ENCODE measurements at places on chromosomes 2 and 18.
A peak's percentile ranks its signal among the peaks of the same experiment; 100 is the strongest.

DNA sequence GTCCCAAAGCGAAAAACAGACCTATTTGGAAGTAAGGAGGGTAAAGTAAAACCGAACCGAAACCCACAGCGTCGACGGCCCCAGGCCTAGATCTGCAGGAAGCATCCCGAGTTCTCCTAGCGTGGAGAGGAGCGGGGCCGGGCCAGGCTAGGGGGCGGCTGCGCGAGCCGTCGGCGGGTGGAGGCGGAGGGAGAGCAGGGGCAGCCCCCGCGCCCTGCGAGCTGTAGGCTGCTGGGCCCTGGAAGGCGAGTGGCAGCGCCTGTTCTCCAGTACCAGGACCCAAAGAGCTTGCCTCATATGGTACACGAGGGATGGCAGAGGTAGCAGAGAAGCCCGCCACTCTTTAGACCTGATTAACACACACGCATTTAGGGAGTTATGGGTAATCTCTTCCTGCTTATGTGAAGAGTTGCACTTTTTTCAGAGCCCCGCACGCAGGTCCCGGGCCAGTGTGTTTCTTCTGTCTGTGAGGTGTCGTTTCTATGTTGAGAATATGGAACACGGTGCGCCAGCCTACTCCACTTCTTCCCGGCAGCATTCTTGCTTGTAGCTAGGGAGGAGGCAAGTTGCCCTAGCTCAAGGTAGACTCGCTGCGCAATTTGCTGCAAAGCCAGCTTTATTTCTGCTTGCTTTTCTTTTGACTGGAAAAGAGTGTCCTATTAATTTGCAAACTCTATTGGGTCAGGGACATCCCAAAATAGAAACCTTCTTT, 71.1 kb downstream of the ARHGEF33 start:
- DNase-seq = no peak

GRCh38 chr2:164920430-164920829, 34.9 kb downstream of the SLC38A11 start:
- no peak for DNase-seq

GRCh38 chr2:3837086-3837485, 133.7 kb downstream of the DCDC2C start:
- no peak for DNase-seq

- DNase-seq = no peak
Measured at GRCh38 chr2:165147186-165148045, 56.4 kb downstream of the SCN3A start.

DNA sequence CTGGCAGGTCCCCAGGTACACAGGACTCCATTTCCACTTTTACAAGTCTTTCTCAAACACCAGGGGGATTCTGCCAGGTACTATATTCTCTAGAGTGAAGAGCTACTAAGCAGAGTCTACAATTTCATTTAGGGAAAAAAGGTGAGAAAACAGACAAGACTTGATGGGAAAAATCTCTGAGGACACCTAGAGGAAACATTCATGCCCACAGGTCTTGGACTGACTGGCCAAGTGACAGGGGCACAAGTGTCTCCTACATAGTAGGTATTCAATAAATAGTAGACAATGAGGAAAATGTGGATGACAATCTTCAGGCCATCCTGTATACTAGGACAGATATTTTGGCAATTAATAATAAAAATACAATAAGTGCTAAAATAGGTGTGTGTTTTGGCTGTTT, 228.6 kb downstream of the CLIP4 start:
- DNase-seq = no peak

- DNase-seq = no peak
Measured at GRCh38 chr18:44758861-44759631, 78.4 kb downstream of the SETBP1 start.

GRCh38 chr18:56451188-56451587, 187.2 kb downstream of the TXNL1 start:
- DNase-seq = no peak

DNA sequence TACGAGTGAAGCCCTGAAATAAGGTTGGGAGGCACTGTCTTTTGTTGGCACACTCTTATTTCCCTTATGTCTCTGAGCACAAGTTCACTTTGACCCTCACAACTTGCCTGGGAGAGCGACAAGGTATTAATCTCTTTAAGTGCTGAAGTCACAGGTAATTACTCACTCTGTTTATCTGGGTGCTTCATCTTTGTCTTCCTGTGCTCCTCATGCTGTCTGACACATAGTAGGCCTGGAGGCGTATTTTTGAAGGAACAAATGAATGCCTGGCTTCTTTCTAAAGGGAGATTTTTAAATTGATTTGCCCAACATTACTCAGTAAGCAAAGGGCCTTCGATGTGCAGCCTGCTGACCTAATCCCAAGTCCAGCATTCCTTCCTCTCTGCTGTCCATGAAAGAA, 507.1 kb upstream of the TNP1 start:
- no peak for DNase-seq

- no peak for DNase-seq
Measured at GRCh38 chr2:55087936-55088335, 37.7 kb upstream of the RTN4 start.

DNA sequence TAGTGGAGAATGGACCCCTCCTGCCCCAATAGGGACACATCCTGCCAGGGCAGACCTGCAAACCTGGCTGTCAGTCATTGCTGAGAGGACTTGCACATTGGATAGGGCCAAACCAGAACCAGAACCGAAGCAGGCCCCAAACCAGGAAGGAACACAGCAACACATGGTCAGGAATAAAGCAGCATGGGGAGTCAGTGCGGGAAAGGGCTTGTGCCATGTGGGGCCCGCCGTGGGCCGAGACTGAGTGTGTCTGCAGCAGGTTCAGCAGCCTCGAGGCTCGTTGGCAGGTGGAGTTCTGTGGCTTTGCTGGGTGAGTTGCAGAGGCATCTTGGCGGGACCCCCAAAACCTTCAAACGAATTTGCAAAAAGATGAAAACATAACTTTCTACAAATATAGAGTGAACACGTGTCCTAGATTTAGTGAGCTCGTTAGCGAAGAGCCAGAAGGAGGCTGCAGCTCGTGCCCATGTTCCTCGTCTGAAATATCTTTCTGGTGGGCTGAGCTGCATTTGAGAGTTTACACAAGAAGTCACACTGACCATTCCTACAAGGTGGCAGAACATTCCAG, 44.9 kb upstream of the LDLRAD4 start:
- DNase-seq = no peak

DNA sequence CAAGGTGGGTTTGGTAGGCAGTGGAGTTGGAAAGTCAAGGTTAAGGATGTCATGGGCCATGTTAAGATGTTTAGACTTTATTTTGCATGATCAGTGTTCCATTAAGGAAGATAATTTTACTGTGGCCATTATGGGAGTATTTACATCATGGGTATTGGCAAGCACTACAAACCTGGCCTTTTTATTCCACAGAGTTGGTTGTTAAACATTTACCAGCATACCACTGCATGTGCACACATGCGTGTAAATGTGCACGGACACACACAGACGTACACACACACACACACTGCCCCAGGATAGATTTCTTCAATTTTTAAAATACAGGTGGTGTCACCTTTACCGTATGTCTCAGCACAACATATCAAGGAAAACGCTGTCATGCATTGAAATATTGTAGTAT, 51.4 kb upstream of the ITGA6 start:
- DNase-seq = no peak

DNA sequence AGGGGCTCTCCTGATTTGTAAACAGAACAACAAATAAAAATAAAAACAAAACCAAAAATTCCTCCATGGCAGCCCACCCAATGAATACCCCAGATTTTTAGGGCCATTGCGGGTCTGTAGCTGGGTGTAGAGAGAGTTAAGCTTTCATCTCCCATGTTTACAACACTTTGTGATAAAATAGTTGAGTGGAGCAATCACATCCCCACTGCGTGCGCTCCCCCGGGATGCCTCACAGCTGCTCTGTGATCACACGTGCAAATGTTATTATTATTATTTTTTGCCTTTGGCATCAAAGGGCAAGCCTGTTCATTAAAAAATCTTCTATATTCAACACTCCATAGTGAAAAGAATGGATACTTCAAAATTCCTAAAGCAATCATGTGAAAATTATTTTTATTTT, 118.0 kb downstream of the MBP start:
- no peak for DNase-seq

GRCh38 chr2:143124445-143124844, 4.8 kb upstream of the ARHGAP15 start:
- no peak for DNase-seq

DNA sequence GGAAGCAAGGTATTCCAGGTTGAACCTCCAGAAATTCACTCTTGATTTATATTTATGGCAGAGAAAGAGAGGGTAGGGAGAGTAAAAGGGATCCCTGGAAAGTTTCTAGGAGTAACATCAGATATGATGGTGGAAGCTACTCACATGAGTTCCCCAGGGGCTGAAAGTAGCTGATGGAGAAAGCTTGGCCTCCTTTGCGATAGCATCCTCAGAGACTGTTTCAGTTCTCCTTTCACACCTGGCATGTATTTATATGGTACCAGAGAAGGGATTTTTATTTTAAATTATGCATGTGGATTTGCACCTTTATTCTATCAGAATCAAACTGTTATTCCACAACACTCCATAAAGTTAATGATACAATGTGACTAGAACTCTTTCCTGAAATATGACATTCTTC, 126.3 kb upstream of the OSR1 start:
- no peak for DNase-seq

DNA sequence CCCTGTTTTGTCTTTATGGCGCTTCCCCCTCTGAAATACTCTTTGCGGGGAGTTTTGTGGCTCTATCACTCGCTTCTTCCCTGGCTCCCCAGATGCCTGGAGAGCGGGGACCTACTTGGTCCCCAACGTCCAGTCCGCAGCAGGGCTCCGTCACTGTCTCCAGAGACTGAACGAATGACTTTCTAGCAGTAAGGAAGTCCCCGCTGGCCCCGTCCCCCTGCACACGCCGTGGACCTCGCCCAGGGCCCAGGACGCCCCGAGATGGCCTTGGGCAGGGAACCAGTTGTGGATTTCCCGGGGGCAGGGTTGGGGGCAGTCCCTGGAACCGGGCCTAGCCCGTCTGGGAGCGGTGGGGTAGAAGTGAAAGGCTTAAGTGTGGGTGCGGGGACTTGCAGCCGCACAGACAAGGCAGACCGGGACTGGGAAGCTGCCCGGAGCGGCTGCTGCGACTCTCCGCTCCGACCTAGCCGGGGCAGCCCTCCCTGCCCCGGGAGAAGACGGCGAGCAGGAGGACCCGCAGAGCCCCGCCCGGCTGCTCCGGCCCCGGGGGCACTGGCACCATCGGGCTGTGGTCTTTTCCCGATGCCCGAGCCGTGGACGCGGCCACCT, 821 bp upstream of the EPHA4 start:
- peak; percentile 51 for DNase-seq

DNA sequence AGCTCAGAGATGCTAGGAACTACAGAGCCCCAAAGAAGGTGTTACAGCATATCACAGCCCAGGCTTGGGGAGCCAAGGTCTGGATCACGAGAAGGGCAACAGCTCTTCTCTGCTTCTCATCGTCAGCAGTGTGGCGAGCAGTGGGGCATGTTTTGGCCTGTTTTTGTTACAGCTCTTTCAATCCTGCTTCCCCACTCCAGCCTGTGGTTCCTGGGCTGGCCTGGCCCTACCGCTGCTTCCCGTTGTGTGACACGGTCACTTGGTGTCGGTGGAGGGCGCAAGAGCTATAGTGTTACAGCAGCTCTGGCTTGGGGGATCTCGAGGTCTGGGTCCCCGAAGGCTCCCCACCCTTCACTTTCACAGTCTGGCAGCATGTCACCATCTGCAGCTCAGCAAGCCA, 870.2 kb downstream of the CBLN2 start:
- DNase-seq = no peak

DNA sequence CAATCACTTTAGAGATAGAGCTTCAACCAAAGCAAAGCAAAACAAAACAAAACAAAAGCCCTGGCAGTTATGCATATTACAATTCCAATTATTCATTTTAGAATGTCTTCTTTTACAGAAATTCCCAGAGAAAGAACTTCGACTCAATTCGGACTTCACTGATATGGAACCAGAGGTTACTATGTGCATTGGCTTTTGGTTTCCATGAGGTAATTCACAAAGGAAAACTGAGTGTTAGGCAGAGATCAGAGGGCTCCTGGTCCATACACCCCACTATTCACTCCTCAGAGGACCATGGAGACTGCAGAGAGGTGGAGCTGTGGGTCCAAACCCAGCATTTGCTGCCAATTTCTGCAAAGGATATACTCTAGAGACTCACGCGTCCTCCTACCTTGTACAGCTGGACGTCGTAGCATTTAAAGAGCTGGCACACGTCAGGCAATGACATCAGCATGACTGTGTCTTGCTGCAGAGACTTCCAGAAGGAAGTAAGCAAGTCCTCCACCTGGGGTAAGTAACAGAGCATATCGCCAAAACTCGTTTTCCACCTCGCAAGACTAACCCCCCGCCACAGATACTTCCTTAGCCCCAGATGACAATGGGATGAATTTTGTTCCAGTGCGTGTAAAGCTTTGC, 31.3 kb upstream of the CREG2 start:
- DNase-seq = no peak

DNA sequence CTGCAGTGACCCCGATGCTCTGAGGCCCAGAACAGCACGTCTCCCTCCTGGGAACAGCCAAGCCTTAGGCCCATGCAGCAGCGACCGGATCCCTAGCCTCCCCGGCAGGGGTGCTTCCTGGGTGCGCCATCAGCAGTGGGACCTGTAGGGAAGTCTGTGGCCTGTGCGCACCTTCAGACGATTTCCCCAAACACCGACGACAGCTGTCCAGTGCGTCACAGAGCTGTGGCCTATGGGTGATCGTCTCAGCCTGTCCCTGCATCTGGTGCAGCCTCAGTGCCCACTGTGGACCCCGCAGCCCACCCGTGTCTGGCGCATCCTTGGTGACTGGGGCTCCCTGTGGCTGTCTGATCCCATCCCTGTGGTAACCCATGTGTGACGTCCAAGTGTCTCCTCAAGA, 9.0 kb downstream of the GPC1 start:
- DNase-seq = no peak

DNA sequence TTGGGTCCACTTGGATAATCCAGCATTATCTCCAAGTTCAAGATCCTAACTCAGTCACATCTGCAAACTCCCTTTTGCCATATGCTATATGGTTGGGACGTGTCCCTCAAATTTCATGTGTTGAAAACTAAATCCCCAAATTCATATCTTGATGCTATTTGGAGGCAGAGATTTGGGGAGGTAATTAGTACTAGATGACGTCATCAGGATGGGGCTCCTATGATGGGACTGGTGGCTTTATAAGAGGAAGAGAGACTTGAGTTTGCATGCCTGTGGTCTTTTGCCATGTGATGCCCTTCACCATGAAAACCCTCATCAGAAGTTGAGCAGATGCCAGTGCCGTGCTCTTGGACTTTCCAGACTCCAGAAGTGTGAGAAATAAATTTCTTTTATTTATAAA, 16.8 kb upstream of the SMAD4 start:
- DNase-seq = no peak
